ENCODE measurements at places on chromosomes 2 and 18.

- DNase-seq, result no peak
Measured at GRCh38 chr18:3597409-3598357, 147.7 kb downstream of the TGIF1 start.

DNA sequence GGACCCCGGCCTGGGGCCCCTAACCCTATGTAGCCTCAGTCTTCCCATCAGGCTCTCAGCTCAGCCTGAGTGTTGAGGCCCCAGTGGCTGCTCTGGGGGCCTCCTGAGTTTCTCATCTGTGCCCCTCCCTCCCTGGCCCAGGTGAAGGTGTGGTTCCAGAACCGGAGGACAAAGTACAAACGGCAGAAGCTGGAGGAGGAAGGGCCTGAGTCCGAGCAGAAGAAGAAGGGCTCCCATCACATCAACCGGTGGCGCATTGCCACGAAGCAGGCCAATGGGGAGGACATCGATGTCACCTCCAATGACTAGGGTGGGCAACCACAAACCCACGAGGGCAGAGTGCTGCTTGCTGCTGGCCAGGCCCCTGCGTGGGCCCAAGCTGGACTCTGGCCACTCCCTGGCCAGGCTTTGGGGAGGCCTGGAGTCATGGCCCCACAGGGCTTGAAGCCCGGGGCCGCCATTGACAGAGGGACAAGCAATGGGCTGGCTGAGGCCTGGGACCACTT, 16.4 kb downstream of the EMX1 start:
- no peak for DNase-seq

DNA sequence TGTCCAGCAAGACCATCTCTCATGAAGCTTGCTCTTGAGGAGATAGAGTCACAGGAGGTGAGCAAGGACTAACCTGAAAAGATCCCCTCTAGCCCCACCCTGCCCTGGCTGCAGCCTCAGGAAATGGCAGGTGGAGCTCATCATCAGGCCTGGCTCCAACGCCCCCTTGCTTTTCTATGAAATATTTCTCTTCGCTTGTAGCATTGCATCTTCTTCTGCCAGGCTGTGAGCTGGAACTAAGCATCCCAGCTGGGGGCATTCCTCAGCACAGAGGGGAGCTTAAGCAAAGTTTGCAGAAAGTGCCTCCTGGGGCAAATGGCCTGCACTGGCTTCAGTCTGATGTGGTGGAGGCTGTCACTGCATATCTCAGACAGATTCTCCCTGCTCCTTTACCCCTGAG, 90.1 kb upstream of the LGALSL start:
- no peak for DNase-seq

- DNase-seq, result no peak
Measured at GRCh38 chr2:148725564-148725963, 81.0 kb downstream of the EPC2 start.

GRCh38 chr2:190786404-190787166, 94.0 kb upstream of the GLS start:
- no peak for DNase-seq

- no peak for DNase-seq
Measured at GRCh38 chr2:54456362-54456611, 160 bp downstream of the SPTBN1 start.

DNA sequence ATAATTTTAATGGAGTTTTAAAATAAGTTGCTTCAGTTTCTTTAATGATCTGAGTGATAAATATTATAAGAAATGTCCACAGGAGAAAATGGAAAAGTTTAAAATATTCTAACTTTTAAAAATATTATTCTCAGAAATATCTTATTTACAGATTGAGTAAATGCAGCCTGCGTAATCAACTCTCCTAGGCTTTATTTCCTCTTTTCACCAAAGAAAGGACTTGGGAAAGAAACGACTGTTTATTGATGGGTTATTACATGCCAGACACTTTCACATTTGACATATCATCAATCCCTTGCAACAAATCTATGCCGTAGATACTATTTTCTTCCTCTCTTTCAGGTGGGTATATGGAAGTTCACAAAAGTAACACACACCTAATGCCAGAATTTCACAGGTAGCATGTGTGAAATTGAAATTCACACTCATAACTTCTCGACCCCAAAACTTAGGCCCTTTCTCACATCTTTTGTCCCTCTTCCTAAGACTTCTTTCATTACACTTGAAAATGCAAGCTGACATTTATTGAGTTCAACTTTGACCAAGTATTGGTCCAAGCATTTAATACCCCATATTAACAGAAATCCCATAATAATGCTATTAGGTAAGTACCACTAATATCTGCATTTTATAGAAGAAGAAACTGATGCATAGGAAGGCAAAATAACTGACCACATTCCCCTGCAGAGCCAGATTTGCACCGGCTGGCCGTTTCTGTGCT, 49.2 kb downstream of the MYOM1 start:
- DNase-seq, result no peak

- DNase-seq, result no peak
Measured at GRCh38 chr18:13265911-13266217, 47.3 kb downstream of the LDLRAD4 start.

DNA sequence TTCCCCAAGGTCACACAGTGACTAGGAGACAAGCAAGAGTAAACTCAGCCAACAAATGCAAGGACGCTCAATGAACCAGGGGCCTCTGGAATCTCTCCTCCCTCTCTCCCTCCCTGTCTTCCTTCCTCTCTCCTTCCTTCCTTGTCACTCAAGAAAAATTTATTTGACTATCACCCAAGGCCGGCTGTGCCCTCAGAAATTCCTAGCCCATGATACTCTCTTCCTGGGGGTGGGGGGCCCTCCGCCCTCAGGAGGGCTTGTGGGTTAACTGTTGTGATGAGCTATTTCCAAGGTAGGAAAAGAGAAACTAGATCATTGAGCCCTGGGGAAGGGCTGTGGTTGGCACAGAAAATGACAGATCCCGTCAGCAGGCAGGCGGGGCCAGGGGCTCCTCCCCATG, 21.7 kb downstream of the INHBB start:
- DNase-seq, result no peak

GRCh38 chr18:58565021-58565420, 63.9 kb downstream of the ALPK2 start:
- DNase-seq, result peak; percentile 25

- no peak for DNase-seq
Measured at GRCh38 chr2:148527488-148528340, 116.8 kb upstream of the EPC2 start.

- no peak for DNase-seq
Measured at GRCh38 chr18:46712406-46712805, 44.4 kb downstream of the ST8SIA5 start.

DNA sequence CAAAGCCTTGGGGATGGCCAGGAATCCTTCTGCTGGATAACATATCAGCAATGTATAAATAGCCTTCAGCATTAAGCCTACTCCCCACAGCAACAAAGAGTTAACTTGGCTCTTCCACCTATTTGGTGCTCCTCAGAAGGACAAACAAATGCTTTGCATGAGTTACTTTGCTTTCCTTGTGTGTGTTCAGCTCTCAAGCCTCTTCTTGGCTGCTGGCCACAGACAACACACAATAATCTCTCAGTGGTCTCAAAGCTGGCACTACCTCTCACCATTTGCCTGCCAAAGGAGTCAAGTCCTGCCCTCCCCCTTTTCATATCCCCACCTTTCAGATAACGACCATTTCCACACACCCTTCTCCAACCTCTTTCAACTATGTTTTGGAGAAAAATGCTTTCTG, 17.5 kb downstream of the FTCDNL1 start:
- peak; percentile 78 for DNase-seq

DNA sequence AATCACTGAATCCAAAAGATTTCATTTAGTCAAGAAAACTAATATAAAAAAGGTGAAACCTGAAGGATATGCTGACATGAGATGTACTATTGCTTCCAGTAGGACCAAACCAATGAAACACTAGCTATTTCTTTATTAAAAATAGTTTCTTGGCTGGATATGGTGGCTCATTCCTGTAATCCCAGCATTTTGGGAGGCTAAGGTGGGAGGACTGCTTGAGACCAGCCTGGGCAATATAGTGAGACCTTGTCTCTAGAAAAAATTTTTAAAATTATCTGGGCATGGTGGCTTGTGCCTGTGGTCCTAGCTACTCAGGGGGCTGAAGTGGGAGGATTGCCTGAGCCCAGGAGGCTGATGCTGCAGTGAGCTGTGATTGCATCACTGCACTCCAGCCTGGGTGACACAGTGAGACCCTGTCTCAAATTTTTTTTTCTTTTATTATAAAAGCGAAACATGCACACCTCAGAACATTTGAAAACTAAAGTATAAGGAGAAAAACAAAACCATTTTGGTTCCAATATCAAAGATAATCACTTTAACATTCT, 266.2 kb downstream of the TGIF1 start:
- DNase-seq, result no peak

- no peak for DNase-seq
Measured at GRCh38 chr18:60246606-60247005, 126.0 kb downstream of the MC4R start.

- no peak for DNase-seq
Measured at GRCh38 chr18:48003426-48004349, 73.2 kb upstream of the SMAD2 start.

GRCh38 chr2:175817221-175817620, 184.8 kb downstream of the LNPK start:
- DNase-seq, result no peak

GRCh38 chr2:195734931-195735330, 77.9 kb downstream of the SLC39A10 start:
- DNase-seq, result no peak

- no peak for DNase-seq
Measured at GRCh38 chr18:76528477-76529432, 33.7 kb upstream of the ZNF516 start.

DNA sequence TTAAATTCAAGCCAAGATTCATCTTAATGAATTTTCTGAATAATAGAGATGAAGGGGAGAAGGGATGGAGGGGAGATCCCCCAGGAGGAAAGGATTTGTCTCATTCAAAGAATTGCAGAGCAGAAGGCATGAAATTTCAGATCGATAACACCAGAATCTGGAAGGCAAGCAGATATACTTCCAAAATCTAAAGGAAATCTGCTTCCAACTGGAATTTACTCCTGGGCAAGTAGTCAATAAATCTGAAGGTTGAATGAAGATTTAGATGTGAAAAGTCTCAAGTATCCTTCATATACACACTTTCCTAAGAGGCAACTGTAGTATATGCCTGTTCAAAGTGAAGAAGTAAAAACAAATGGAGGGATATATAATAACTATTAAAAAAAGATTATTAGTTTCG, 1190.8 kb upstream of the CELF4 start:
- DNase-seq, result no peak

DNA sequence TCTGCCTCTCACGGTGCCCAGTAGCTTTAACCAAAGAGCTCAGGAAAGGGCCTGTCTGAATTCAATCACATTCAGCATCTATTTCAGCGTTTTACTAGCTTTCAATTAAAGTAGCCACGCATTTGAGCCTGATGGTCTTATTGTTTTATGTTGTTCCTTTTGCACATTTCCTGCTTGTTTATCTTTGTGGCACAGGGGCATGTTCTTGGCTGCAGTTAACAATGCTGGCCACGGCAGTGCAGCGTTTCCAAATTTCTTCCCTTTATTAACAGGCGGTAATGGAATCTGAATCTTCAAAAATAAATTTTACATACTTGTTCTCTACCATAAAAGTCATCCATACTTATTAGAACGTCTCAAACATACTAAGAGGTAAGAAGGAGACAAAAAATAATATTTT, 46.2 kb downstream of the HPCAL1 start:
- DNase-seq, result no peak

DNA sequence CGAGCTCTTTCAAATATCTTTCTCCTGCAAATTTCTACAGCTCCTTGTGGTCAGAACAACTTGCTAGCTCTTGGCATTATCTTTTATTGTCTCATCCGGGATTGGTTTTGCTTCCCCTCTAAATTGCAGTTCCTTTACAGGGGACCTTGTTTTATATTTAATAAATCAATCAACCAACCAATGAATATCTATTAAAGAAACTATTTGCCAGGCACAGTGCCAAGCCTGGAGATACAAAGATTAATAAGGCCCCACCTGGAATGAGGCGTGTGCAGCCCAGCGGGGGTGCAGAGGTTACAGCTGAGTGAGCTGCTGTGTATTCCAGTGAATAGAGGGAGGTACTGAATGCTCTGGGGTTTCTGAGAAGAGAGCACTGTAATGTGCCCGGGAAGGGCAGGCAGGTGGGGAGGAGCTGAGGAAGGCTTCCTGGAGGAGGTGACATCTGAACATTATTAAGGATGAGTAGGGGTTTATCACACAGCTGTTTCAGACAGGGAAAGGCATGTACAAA, 51.8 kb downstream of the LIPG start:
- DNase-seq, result no peak
